Neuronal stem cell (in vitro differentiated cells): ENCODE measurements at places on chromosomes 1 and 21.

- H3K27ac ChIP-seq: no peak overlapping the region
- H3K36me3 ChIP-seq: no peaks in the 10 kb centered on the region
- DNase-seq: no peak
- H3K4me3 ChIP-seq: no peak overlapping the region
- no peaks in the 10 kb centered on the region for H3K27me3 ChIP-seq
Observed at GRCh38 chr21:29115899-29116298, 14.5 kb upstream of the MAP3K7CL start.

GRCh38 chr21:44433791-44434567, 21.3 kb upstream of the LRRC3 start:
- DNase-seq: no peak
- no peaks in the 10 kb centered on the region for H3K27me3 ChIP-seq
- no peaks in the 10 kb centered on the region for H3K36me3 ChIP-seq

DNA sequence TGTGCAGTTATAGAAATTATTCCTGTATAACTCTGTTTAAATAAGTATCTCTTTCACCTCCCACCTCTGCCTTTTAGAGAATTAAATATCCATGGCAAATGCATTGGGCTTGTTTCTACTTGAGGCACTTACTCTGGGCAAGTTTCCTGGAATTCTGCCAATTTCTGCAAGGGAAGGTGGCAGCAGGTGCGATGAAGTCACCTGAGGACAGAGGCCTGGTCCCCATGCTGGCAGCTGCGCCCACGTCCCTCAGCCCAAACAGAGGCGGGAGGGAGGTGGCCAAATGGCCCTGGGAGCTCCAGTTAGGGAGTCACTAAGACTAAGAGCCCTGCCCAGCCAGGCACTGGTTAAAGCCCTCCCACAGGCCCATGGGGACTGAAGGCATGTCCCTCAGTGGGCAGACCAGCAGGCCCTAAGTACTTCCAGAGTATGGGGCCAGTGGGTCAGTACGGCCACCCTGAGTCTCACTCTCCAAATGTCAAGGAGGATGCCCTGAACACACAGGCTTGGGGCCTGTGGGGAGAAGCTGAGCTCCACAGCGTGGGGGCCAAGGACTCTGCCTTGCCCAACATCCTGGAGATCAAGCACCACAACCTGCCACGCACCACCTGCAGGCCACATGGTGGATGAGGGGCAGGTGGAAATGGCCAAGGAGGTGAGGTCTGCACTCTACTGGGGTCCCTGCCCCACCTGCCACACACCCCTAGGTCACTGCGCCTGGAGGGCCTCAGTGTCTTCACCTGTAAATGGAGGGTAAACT, 19.4 kb downstream of the ACOT7 start:
- no peak for DNase-seq
- H3K4me1 ChIP-seq: no peaks in the 10 kb centered on the region
- H3K4me3 ChIP-seq: no peak overlapping the region
- peaks cover 9% of the 10 kb centered on the region for H3K36me3 ChIP-seq

DNA sequence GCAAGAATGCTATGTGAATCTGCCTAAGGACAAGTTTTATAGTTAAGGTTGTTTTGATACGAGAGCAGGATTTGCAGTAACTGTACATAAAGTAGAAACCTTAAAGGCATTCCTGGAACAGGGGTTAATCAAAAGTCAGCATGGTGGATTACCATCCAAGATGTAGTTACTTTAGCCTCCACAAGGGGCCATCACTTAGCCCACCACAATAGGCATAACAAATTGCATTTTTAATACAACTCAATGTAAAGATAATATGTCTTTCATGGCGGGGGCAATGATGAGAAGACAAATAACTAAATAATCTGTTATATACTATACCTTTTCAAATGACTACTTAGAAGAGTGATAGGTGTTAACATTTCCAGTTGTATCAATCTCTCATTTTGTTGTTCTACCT, 611.2 kb upstream of the ADGRL4 start:
- H3K27me3 ChIP-seq: no peaks in the 10 kb centered on the region
- H3K27ac ChIP-seq: no peak overlapping the region
- no peaks in the 10 kb centered on the region for H3K36me3 ChIP-seq
- DNase-seq: no peak
- H3K4me1 ChIP-seq: no peaks in the 10 kb centered on the region
- H3K4me3 ChIP-seq: no peak overlapping the region

- H3K4me3 ChIP-seq: no peak overlapping the region
- no peaks in the 10 kb centered on the region for H3K27me3 ChIP-seq
- DNase-seq: no peak
- H3K27ac ChIP-seq: no peak overlapping the region
- no peaks in the 10 kb centered on the region for H3K4me1 ChIP-seq
Observed at GRCh38 chr1:121587777-121588176, 403.0 kb downstream of the SRGAP2C start.

DNA sequence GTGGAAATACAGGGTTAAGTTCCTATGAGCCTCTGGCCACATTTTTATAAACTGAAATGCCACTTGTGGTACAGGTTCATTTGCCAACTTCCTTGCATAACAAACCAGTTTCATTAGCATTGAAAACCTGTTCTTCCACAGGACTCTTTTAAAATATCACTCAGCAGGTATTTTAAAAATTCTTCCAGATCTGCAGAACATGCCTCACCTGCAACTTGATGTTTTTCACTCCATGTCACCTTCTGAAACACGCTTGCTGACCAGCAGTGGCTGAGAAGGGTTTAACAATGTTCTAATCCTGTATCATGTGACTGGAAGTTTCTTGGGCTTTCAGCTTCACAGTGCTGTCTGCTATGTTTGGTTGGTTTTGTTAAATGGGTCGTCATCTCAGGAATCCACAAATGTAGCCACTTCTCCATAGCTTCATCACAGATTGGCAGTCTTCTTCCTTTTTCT, 17.6 kb upstream of the CBR3 start:
- H3K27ac ChIP-seq: no peak overlapping the region
- H3K27me3 ChIP-seq: no peaks in the 10 kb centered on the region
- no peaks in the 10 kb centered on the region for H3K36me3 ChIP-seq
- no peaks in the 10 kb centered on the region for H3K4me1 ChIP-seq
- H3K4me3 ChIP-seq: no peak overlapping the region

GRCh38 chr1:4126731-4127591, 226.9 kb upstream of the C1orf174 start:
- H3K27ac ChIP-seq: no peak overlapping the region
- peaks cover 2% of the 10 kb centered on the region for H3K4me1 ChIP-seq
- no peak for DNase-seq
- H3K4me3 ChIP-seq: no peak overlapping the region

- no peaks in the 10 kb centered on the region for H3K4me1 ChIP-seq
- no peak for DNase-seq
- H3K27ac ChIP-seq: no peak overlapping the region
- no peaks in the 10 kb centered on the region for H3K36me3 ChIP-seq
- H3K4me3 ChIP-seq: no peak overlapping the region
Observed at GRCh38 chr1:204889681-204890383, 19.2 kb downstream of the NFASC start.

GRCh38 chr1:43464681-43465504, 11.2 kb upstream of the HYI start:
- no peaks in the 10 kb centered on the region for H3K27me3 ChIP-seq
- no peaks in the 10 kb centered on the region for H3K4me1 ChIP-seq
- no peak overlapping the region for H3K27ac ChIP-seq
- H3K4me3 ChIP-seq: no peak overlapping the region
- no peaks in the 10 kb centered on the region for H3K36me3 ChIP-seq

DNA sequence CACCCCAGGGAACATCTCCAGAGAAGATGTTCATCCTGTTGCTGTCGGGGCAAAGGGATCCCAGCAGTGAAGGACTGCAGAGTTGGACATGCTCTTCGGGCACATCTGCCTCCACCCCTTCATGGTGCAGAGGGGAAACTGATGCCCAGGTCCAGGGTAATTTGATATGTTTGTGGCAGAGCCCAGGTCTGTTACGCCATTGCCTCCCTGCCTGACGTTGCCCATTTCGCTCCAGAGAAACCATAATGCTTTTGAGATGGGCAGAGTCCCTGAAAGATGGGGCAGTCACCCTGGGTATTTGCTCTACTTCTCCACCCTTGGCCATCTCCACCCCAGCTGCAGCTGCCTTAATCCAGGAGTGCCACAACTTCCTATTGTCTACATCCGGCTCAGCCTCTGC, 290.4 kb upstream of the POU3F1 start:
- peaks cover 9% of the 10 kb centered on the region for H3K4me1 ChIP-seq
- H3K27ac ChIP-seq: no peak overlapping the region
- no peaks in the 10 kb centered on the region for H3K27me3 ChIP-seq
- no peak for DNase-seq
- H3K4me3 ChIP-seq: no peak overlapping the region

- DNase-seq: no peak
- no peak overlapping the region for H3K4me3 ChIP-seq
- H3K27ac ChIP-seq: no peak overlapping the region
- H3K4me1 ChIP-seq: no peaks in the 10 kb centered on the region
- peaks cover 100% of the 10 kb centered on the region for H3K36me3 ChIP-seq
- H3K27me3 ChIP-seq: no peaks in the 10 kb centered on the region
Observed at GRCh38 chr1:40751802-40752201, 31.8 kb upstream of the KCNQ4 start.

DNA sequence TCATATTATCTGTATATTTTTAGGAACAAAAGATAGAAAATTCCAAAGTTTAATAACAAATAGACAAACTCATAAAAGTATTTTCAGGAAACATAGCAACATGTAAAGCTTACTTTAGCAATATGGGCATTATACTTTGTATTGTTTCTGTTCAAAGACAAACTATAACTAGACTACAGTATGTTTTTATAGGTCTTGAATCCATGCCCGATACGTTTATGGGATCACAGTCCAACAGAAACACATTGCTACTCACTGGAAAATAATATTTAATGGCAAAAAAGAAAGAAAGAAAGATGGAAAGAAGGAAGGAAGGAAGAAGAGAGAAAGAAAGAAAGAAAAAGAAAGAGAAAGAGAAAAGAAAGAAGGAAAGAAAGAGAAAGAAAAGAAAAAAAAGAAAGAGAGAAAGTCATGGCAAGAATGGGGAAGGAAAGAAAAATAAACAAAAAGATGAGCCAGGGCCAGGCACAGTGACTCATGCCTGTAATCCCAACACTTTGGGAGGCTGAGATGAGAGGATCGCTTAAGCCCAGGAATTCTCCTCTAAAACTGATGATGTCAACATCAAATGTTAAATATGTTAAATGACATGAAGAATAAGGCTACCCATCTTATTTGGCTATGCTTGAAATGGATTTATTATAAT, 32.7 kb downstream of the TM2D1 start:
- DNase-seq: no peak
- H3K27me3 ChIP-seq: no peaks in the 10 kb centered on the region
- H3K4me3 ChIP-seq: no peak overlapping the region
- no peaks in the 10 kb centered on the region for H3K36me3 ChIP-seq
- no peaks in the 10 kb centered on the region for H3K4me1 ChIP-seq

DNA sequence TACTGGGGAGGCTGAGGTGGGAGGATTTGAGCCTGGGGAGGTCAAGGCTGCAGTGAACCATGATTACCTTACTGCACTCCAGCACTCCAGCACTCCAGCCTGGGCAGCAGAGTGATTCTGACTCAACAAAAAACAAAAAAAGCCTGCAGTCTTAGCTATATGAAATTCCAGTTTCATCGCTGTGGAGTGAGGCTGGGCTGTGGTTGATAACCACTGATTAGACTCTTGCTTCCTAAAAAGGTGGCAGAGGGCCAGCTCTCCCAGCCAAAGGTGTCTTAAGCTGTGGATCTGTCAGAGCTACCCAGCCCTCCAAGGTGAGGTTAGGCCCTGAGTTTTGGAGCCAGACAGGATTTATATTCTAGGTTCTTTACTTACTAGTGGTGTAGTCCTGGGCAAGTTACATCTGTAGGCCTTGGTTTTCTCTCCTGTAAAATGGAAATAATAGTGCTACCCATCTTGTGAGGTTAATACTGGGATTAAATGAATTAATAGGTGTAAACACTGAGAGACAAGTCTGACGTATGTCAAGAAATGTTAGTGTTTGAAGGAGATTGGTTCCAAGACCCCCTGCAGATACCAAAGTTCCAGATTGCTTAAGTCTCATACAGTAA, 35.9 kb downstream of the TMCC2 start:
- no peak for DNase-seq
- H3K4me3 ChIP-seq: no peak overlapping the region

GRCh38 chr1:1085911-1086841, 12.1 kb upstream of the RNF223 start:
- peak overlapping the region; percentile 53 for H3K4me3 ChIP-seq
- H3K36me3 ChIP-seq: peaks cover 4% of the 10 kb centered on the region

GRCh38 chr1:153353226-153353947, 4.3 kb upstream of the S100A9 start:
- H3K36me3 ChIP-seq: no peaks in the 10 kb centered on the region
- H3K27ac ChIP-seq: no peak overlapping the region
- no peak overlapping the region for H3K4me3 ChIP-seq
- no peaks in the 10 kb centered on the region for H3K4me1 ChIP-seq

- peaks cover 35% of the 10 kb centered on the region for H3K36me3 ChIP-seq
- H3K27ac ChIP-seq: peak overlapping the region; percentile 99
- H3K4me1 ChIP-seq: peaks cover 5% of the 10 kb centered on the region
- H3K4me3 ChIP-seq: peak overlapping the region; percentile 65
Observed at GRCh38 chr1:91501523-91501851, 836 bp downstream of the CDC7 start.

- H3K36me3 ChIP-seq: no peaks in the 10 kb centered on the region
- peak overlapping the region; percentile 5 for H3K27ac ChIP-seq
- no peak for DNase-seq
- no peak overlapping the region for H3K4me3 ChIP-seq
Observed at GRCh38 chr1:208149776-208150514, 94.2 kb downstream of the PLXNA2 start.

GRCh38 chr21:19523746-19524145, 1120.2 kb upstream of the TMPRSS15 start:
- no peak overlapping the region for H3K4me3 ChIP-seq
- H3K27ac ChIP-seq: no peak overlapping the region
- H3K36me3 ChIP-seq: no peaks in the 10 kb centered on the region
- H3K27me3 ChIP-seq: no peaks in the 10 kb centered on the region
- peaks cover 5% of the 10 kb centered on the region for H3K4me1 ChIP-seq

DNA sequence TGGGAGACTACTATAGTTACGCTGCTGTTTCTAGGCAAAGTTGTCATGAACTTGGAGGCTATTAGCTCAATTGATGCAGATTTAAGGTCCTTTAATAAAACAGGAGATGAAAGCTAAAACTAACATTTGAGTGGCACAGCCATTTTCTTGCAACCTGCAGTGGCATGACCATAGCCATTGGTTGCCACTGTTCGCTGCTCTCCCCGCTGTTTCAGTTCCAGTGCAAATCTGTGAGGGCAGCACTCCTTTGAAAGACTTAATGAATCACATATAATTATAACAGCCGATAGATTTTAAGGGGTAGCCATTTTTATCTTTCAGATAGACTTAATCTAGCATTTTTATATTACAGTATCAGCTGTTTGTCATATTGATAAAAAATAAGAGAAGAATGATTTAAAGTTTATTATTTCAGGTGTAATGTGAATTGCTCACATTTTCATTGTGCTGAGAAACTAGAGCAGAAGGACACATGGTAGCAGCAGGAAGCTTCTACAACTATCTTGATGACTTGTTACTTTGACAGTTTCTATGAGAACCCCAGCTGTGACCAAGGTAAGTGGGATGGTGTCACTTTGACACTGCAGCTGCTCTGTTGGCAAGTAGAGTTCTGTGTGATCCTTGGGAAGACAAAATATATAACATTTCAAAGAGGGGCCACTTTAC, 203.7 kb downstream of the PLA2G4A start:
- no peak overlapping the region for H3K27ac ChIP-seq
- no peaks in the 10 kb centered on the region for H3K4me1 ChIP-seq
- no peak overlapping the region for H3K4me3 ChIP-seq
- DNase-seq: no peak
